Posterior vena cava (tissue), 2 donors: ENCODE measurements at places on chromosomes 5 and 9. TPM values are rescaled to one million over a fixed set of nuclear protein-coding genes. Genes with fewer than 3 reads are reported as not detected.

DNA sequence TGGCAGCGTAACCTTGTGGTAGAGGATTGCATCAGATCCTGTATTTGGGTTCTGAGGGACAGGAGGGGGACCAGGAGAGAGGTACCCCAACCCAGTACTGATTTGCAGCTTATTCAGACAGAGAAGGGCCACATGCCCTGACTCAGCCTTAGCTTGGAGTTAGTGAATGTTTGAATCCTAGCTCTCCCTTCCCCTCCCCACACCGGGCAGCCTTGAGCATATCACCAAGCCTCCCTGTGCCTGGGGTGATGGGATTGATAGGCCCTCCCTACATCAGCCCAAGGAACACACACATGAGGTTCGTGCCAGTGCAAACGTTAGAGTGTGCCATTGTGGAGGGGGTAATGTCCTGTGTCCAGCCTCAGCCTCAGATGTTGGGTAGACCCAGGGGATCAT is 71.9 kb downstream of the AMBP start:
- peak; percentile 30 for DNase-seq

DNA sequence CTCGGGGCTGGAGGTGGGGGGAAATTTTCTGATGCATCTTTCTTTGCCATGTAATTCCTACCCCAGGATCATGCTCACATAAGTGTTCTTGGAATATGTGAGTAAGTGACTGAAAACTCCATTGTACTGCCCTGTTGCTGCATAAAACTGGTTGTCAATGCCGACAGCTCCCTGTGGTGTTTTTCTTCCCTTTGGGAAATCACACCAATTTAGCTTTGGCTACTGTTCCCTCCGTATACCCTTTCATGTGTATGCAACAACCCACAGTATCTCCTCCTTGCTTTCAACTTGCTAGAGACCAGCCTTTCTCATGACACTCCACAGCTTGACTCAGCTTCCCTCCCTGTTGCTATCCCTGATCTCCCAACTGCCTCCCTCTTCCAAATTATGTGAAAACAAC is 240.6 kb downstream of the TRIM32 start:
- no peak for DNase-seq

DNA sequence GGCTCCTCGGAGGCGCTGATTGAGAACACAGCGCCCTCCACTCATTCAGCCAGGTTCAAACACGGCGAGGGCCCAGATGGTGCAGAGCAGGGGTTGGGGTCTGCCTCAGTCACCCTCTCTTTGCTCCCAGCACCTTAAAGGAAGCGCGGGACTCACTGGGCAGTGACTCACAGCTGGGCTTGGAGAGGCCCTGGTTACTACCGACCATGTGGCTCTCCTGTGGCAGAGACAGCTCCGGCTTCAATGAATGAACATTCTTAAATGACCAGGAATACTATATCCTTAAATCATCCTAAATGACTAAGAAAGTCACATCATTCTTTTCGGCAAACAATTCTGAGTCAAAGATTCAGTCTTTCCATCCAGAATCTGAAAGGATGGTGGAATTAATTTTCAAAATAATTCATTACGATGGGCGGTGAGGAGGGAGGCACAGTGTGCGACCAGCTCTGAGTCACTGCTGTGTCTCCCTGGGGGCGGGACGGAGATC is 1.6 kb upstream of the INPP5E start:
- no peak for DNase-seq

DNA sequence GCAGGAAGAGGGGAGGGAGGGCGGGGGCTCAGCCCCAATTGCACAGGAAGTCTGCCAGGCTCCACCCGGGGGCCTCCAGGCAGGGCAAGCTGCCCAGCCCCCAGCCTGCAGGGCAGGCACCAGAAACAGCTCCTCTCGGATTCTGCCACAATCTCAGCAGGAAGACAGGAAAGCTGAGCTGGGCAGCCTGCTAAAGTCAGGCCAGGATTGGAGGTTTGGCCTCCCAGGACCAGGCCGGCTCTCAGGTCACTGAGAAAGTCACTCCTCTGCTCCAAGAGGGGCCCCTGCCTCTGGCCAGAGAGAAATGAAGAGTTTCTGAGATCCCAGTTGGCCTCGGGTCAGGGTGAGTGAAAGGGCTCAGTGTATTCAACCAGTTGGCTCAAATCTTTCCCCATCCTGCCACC is 54.6 kb upstream of the STXBP1 start:
- no peak for DNase-seq

DNA sequence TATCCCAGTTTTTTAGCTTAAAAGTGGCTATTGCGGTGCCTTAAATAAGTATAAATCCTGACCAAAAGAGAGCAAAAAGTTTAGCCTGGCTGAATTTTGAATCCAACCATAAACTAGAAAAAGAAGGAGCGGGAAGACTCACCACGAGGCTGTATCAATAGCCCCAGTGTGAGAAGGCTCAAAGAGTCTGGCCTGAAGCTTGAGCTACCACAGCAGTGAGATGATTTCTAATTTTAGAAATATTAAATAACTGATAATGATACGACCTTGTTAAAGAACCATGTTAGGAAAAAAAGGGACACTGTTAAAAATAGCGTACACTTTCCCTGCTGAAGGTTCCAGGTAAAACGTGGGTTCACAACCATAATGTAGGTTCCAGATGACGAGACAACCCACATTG is 134.1 kb upstream of the ZNF462 start:
- no peak for DNase-seq

DNA sequence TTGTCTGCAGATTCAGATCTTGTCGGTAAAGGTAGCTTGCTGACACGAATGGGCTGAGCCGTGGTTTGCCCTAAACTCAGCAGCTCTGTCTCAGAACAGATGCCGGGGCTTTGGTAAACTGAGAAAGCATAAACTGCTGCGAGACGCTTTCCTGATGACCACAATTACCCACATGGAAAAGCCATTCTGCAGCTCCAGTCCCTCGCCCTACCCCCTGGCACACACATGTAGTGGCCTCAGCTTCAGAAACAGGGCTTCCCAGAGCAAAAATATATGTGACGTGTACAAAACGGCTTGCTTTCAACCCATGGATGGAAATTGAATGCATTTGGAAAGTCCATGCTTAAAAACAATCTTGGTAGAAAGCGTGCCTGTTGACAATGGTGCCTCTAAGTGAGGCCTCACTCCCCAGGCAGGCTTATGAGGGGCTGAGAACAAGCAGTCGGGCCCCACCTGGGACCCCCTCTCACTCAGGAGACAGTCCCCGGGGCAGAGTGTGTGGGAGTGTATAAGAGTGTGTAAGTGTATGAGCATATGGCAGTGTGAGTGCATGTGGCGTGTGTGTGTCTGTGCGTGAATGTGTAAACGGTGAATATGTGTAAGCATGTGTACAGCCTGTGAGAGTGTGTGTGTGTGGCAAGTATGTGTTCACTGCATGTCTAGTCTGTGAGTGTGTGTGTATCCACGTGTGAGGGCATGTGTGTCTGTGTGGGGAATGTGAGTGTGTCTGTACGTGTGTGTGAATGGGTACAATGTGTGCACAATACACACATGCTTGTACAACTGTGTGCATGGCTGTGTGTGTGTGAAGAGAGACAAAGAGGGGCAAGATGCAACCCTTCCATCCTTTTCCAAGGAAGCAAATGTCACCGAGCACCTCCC is 88.2 kb upstream of the SMIM23 start:
- DNase-seq = no peak

PCDHA6 gene
- 0.23 TPM for total RNA-seq

GADD45G gene
- 9.2 TPM for total RNA-seq

DNA sequence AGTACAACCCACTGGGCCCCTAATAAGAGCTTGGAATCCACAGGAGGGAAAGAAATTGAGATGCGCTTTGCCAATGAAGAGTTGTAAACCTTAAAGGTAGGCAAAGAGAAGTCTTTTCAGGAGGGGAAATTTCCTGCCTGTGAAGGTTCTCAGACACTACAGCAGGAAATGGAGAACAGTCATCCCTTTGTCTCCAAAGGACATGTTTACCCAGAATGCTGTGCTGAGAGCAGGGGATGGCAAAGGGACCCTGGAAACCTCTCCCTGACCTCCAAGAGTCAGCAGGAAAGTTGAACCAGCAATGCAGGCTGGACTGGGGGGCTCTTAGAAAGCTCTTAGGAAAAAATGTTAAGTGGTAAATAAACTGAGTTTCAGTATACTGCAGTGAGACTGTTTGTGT is 103.2 kb downstream of the AK8 start:
- no peak for DNase-seq
